Retinal pigment epithelial cell (primary cell): ENCODE measurements at places on chromosomes 2 and 18.

GRCh38 chr2:214830794-214831346, 21.4 kb upstream of the BARD1 start:
- DNase-seq = no peak

GRCh38 chr2:48205137-48205798, 299.0 kb upstream of the FBXO11 start:
- no peak for DNase-seq

GRCh38 chr2:137467246-137467862, 496.9 kb upstream of the HNMT start:
- no peak for DNase-seq

DNA sequence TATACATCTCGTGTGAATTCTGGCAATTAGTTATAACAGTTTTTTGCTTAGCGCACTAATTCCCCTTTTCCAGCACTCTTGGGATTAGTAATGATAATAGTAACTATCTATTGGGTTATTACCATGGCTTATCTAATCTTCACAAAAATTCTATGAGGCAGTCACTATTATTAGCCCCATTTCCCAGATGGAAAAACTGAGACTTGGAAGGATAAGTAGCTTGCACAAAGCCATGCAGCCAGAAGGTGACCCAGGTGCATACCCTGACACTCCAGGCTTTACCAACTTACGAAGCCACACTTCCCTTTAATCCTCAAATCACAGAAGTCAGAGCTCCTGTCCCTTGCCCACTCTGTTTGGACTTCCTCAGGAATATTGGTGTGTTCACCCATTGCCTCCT, 156.8 kb downstream of the CYP26B1 start:
- no peak for DNase-seq

DNA sequence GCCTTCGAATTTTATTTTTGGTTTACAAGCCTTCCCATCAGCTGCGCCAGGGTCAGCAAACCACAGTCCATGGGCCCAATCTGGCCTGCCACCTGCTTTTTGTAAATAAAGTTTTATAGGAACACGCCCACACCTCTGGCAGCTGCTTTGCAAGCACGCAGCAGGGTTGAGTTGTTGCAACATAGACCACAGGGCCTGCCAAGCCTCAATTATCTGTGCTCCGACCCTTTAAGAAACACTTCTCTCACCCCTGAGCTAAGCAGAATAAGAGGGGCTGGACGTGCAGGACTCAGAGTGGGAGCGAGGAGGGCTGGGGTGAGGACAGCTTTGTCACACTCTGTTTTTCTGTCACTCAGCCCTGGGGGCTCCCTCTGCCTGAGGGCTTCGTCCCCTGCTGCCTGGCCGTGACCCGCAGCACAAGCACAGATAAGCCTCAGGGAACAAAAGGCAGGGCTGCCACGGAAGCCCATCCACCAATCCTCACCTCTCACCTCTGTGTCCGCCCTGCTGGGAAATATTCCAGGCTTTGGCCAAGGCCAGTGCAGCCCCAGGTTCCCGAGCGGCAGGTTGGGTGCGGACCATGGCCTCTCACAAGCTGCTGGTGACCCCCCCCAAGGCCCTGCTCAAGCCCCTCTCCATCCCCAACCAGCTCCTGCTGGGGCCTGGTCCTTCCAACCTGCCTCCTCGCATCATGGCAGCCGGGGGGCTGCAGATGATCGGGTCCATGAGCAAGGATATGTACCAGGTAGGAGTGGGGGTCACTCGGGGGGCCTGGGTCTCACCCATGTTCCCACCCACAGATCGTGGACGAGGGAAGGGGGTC, at the start of gene AGXT:
Gene AGXT (plus strand): TSS at position 539 of the 823 bp plus-strand sequence. CDS start 42 bp downstream, at position 581.
- no peak for DNase-seq

DNA sequence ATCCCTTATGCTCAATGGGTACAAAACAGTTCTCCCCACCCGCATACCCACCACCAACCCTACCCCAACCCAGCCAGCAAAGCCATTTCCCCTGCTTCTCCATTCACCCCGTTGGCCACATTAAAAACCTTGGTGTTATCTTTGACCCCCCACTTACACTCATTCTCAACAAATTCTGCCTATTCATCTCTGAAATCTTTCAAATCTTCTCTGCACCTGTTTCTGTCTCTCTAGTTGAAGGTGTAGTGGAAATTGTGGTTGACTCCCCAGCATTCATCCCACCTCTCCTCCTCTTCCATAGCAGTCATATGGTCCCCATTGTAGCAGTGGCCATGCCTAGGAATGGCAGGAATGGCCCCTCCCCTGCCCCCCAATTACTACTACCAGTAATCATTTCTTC, 20.5 kb upstream of the TET3 start:
- DNase-seq = no peak

- DNase-seq = no peak
Observed at GRCh38 chr2:150371044-150371818, 116.2 kb downstream of the RND3 start.

DNA sequence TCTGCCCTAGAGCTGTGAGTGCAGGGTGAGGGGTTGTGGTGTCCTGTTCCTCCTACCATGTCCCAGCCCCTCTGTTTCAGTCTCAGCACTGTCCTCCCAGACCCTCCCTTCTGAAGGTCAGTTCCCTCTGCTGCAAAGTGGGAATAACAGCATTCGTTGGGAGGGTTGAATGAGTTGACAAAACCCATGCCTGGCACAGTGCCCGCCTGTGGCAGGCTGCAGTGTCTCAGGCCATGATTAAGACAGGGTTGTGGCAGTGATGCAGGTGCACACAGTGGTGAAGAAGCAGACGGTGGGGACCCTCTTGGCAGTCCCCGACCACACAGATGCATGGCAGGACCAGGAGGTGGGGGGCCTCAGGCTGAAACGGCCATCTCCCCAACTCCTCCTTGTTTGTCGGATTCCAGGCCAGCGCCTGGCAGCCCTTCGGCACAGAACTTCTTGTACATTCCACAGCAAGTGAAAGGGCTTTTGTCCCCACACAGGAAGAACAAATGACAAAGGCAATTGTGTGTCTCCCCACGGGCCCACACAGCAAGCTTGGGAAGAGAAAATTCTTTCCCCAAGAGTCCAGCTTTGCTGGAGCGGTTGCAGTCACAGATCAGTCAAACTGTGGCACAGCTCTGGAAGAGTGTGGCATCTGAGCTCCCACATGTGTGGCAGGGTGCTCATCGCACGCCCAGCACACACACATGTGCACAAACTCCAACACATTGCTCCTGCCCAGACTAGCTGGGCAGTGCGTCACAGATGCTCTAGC, 92.0 kb upstream of the MSH2 start:
- DNase-seq = no peak

GRCh38 chr18:37270038-37270665, 295.4 kb downstream of the CELF4 start:
- no peak for DNase-seq

DNA sequence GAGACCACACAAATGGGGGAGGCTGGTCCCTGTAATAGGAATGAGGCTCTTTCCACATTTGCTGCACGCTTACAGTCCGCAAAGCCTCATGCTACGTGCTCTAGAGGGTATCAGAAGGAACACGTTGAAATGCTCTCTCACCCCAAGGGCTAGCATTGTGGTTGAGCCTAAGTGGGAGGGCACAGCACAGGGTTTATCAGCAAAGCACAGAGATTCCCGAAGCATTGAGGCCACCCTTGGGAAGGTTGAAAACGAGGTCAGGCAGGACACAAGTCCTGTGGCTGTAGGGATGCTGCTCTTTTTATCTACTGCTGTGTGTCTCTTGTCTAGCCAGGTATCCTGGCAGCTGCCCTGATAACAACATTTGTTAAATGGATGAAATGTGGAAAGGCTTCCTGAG, 378.3 kb downstream of the EN1 start:
- DNase-seq = no peak

- no peak for DNase-seq
Observed at GRCh38 chr2:623130-623922, 53.9 kb downstream of the TMEM18 start.

GRCh38 chr2:134576478-134576877, 142.3 kb downstream of the TMEM163 start:
- no peak for DNase-seq
